Chondrocyte (in vitro differentiated cells): ENCODE measurements at places on chromosomes 11 and 22. TPM values are rescaled to one million over a fixed set of nuclear protein-coding genes. Genes with fewer than 3 reads are reported as not detected.

GRCh38 chr22:42719133-42719532 is 1.5 kb downstream of the A4GALT start:
- H3K27me3 ChIP-seq: no peaks in the 10 kb centered on the region
- DNase-seq: no peak
- peak overlapping the region; percentile 65 for H3K27ac ChIP-seq
- H3K4me3 ChIP-seq: peak overlapping the region; percentile 80

DNA sequence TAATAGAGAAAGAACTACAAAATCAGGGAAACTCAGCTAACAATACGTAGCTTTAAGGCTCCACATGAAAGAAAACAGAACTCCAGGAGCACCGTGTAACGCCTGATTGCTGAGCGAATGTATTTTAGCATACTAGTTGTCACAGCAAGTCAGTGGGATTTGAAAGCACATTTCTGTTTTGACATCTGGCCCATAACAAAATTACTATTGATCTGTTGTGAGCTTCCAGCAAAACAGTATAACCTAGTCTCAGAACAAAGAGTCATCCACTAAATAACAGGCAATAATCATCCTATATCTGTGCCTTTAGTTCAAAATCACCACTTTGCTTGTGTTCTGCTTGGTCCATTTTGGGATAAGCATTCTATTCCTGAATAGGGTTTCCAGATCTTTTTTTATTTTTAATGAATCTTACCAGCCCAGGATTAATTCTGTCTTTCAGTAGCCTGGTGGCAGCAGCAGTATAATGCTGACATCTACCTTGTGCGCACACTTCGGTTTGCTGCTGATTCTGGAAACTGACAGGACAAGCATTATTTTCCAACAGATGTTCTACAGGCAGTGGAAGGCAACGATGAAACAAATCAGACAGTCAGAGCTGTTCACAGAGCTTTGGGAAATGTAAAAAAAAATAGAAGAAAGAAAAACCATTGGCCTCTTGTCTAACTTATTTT is 66.2 kb downstream of the CADM1 start:
- H3K4me1 ChIP-seq: peaks cover 3% of the 10 kb centered on the region
- no peaks in the 10 kb centered on the region for H3K36me3 ChIP-seq
- no peaks in the 10 kb centered on the region for H3K27me3 ChIP-seq
- no peak overlapping the region for H3K27ac ChIP-seq
- no peak overlapping the region for H3K4me3 ChIP-seq
- no peak for DNase-seq

Gene TRIM48
- not detected in 3 replicates for total RNA-seq

- peaks cover 11% of the 10 kb centered on the region for H3K36me3 ChIP-seq
- H3K27ac ChIP-seq: no peak overlapping the region
- no peak overlapping the region for H3K4me3 ChIP-seq
- no peaks in the 10 kb centered on the region for H3K27me3 ChIP-seq
Measured at GRCh38 chr11:69655479-69656428, 14.8 kb downstream of the CCND1 start.

GRCh38 chr11:76087749-76088148 is 118.6 kb downstream of the WNT11 start:
- no peak for DNase-seq
- H3K4me3 ChIP-seq: no peak overlapping the region
- H3K36me3 ChIP-seq: peaks cover 12% of the 10 kb centered on the region
- peaks cover 49% of the 10 kb centered on the region for H3K4me1 ChIP-seq

- peaks cover 4% of the 10 kb centered on the region for H3K4me1 ChIP-seq
- no peak overlapping the region for H3K27ac ChIP-seq
- H3K27me3 ChIP-seq: no peaks in the 10 kb centered on the region
- DNase-seq: peak; percentile 82
Measured at GRCh38 chr22:46138058-46138797, 12.1 kb upstream of the PPARA start.

GRCh38 chr11:118634431-118635236 is 27.2 kb downstream of the PHLDB1 start:
- no peak for DNase-seq
- H3K36me3 ChIP-seq: peaks cover 41% of the 10 kb centered on the region
- H3K27me3 ChIP-seq: no peaks in the 10 kb centered on the region
- H3K4me3 ChIP-seq: no peak overlapping the region

Gene VPREB1
- not detected in 3 replicates for total RNA-seq

DNA sequence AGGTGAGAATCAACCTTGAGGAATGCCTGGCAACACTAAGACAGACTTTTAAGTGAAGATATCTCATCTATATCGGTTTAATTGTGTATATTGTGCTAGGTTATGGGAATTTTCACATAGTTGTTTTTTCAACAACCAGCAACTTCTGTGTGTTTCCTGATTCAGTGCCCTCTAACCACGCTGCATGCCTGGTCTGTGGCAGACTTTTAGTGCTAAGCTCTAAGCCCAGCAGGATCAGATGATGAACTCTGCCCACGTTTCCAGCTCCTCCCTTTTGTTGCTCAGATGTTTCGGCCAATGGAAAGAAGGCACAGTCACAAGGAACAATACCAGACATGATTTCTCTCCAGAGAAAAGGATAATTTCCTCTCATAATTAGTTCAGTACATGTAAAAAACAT is 1.4 kb upstream of the VWA5A start:
- H3K4me1 ChIP-seq: peaks cover 19% of the 10 kb centered on the region
- peaks cover under 1% of the 10 kb centered on the region for H3K36me3 ChIP-seq
- H3K27ac ChIP-seq: no peak overlapping the region
- DNase-seq: no peak
- no peak overlapping the region for H3K4me3 ChIP-seq

DNA sequence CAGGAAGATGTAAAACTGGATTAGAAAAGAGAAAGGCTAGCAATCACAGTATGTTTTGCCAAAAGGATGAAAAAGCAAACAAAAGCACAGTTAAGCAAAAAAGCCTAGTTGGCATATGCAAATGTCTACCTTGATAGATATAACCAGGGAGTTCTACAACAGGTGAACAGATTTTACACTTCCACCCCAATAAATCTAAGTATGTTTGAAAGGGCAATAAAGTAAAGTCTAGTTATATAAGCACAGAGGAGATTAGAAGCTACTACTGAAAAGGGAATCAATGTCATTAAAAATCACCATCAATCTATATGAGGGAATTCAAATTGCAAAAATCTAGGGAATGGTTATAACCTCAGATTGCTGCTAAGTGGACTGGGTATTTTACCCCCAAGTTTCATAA is 49.7 kb downstream of the CELF1 start:
- no peak overlapping the region for H3K4me3 ChIP-seq
- H3K27me3 ChIP-seq: no peaks in the 10 kb centered on the region
- no peak for DNase-seq
- no peak overlapping the region for H3K27ac ChIP-seq

- H3K36me3 ChIP-seq: peaks cover 2% of the 10 kb centered on the region
- peaks cover 43% of the 10 kb centered on the region for H3K4me1 ChIP-seq
- no peaks in the 10 kb centered on the region for H3K27me3 ChIP-seq
- DNase-seq: no peak
- H3K4me3 ChIP-seq: no peak overlapping the region
Measured at GRCh38 chr22:17703811-17704210, 65.3 kb downstream of the BCL2L13 start.

DNA sequence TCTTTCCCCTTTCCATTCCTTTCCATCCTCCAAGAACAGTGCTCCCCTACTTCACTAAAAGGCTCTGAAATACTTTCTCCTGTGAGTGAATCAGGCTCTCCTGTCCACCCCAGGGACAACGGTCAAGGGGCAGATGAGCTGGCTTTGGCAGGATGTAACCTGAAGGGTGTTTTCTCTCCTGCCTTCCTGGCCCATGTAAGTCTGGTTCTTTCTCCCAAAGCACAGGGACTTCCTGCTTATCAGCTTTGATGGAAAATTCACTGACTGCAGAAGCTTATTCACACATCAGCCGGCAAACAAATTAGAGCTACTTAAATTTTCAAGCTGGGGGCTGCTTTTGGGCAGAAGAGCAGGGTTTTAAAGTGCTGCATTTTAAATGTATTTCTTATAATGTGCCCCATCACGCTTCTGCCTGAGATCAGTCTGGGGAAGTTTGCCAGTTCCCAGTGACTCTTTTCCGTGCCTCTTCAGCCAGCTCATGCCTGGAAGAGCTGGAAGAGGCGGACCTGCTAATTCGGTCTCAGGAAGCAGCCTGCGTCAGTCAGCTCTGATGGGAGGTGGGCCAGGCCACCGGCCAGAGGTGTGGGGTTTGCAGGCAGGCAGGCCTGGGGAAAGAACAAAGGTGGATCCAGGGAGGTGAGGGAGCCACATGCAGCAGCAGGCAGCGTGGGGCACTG is 140.4 kb upstream of the TBCEL start:
- no peak for DNase-seq
- no peak overlapping the region for H3K27ac ChIP-seq
- peaks cover 2% of the 10 kb centered on the region for H3K36me3 ChIP-seq

- no peak overlapping the region for H3K4me3 ChIP-seq
- no peaks in the 10 kb centered on the region for H3K36me3 ChIP-seq
- no peaks in the 10 kb centered on the region for H3K4me1 ChIP-seq
- peaks cover 3% of the 10 kb centered on the region for H3K27me3 ChIP-seq
- H3K27ac ChIP-seq: no peak overlapping the region
Measured at GRCh38 chr11:15580775-15581095, 466.0 kb downstream of the INSC start.

GRCh38 chr11:14373941-14374646 is 15.1 kb upstream of the RRAS2 start:
- peaks cover 15% of the 10 kb centered on the region for H3K4me1 ChIP-seq
- no peak for DNase-seq
- H3K27me3 ChIP-seq: no peaks in the 10 kb centered on the region
- H3K27ac ChIP-seq: no peak overlapping the region

- no peaks in the 10 kb centered on the region for H3K36me3 ChIP-seq
- no peak for DNase-seq
- H3K4me3 ChIP-seq: no peak overlapping the region
- H3K4me1 ChIP-seq: no peaks in the 10 kb centered on the region
- no peak overlapping the region for H3K27ac ChIP-seq
Measured at GRCh38 chr11:75714211-75714610, 3.4 kb upstream of the MOGAT2 start.

- no peaks in the 10 kb centered on the region for H3K27me3 ChIP-seq
- H3K4me1 ChIP-seq: peaks cover 43% of the 10 kb centered on the region
- no peak for DNase-seq
Measured at GRCh38 chr22:40583053-40583741, 53.3 kb downstream of the MRTFA start.

- peaks cover 6% of the 10 kb centered on the region for H3K27me3 ChIP-seq
- no peak overlapping the region for H3K27ac ChIP-seq
- peak; percentile 38 for DNase-seq
- no peak overlapping the region for H3K4me3 ChIP-seq
- peaks cover 2% of the 10 kb centered on the region for H3K4me1 ChIP-seq
Measured at GRCh38 chr11:69473276-69473845, 8.1 kb upstream of the LINC01488 start.

GRCh38 chr11:83674102-83674896 is 388.1 kb upstream of the CCDC90B start:
- DNase-seq: no peak
- no peaks in the 10 kb centered on the region for H3K36me3 ChIP-seq
- H3K27ac ChIP-seq: no peak overlapping the region

Gene MYBPC3
- not detected in 3 replicates for total RNA-seq

Gene TRIM51
- total RNA-seq: not detected in 3 replicates

Gene LDHAL6A
- not detected in 3 replicates for total RNA-seq

DNA sequence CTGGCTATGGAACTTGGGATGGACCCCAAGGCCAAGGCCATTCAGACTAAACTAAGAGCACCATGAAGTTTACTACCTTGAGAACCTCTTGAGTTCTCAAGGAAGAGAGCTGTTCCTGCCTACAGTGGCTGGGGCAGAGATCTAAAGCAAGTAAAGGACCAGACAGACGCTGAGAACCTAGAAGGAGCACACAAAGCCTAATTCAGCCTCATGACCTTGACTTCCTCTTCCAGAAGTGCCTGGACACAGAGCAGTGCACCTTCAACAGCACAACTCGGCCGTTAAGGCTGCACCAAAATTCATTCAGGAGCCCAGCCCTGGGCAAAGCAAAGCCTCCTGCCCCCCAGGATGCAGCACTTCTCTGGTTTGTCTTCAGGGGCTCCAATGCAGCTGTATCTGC is 82.9 kb upstream of the AKIP1 start:
- DNase-seq: no peak
- H3K4me3 ChIP-seq: no peak overlapping the region

GRCh38 chr11:69894648-69895047 is 75.4 kb upstream of the FGF3 start:
- H3K4me1 ChIP-seq: no peaks in the 10 kb centered on the region
- no peak overlapping the region for H3K27ac ChIP-seq
- H3K4me3 ChIP-seq: no peak overlapping the region
- no peak for DNase-seq
- no peaks in the 10 kb centered on the region for H3K36me3 ChIP-seq

DNA sequence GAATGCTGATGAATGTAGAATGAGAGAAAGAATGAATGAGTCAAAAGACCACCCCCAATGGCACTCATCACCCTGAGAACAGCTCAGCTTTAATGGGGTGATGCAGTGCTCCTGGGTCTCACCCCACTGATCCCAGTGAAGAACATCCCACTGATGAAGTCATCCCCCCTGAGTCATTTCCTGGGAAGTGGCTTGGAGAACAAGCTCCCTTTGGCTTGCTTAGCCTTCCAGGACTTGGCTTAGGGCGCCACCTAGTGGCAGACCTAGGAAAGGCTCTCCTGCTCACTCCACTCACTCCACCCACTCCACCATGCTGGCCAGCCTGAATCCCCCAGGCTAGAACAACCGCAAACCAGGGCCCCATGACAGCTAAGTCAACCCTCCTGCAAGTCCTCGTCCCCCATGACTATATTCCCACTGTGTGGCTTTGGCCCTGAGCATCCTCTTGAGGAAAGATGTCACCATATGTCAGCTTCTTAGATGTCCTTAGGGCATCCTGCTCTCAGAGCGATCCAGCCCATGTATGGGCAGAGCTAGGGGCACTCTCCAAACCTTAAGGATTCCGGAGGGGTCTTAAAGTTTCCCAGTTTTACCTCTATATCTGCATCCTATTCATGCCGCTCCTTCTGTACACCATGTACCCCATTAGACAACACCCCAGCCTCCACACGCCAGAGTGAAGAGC is 17.8 kb upstream of the TMPRSS13 start:
- no peaks in the 10 kb centered on the region for H3K36me3 ChIP-seq
- H3K27me3 ChIP-seq: peaks cover 15% of the 10 kb centered on the region
- H3K4me1 ChIP-seq: no peaks in the 10 kb centered on the region
- H3K4me3 ChIP-seq: no peak overlapping the region
- DNase-seq: no peak

DNA sequence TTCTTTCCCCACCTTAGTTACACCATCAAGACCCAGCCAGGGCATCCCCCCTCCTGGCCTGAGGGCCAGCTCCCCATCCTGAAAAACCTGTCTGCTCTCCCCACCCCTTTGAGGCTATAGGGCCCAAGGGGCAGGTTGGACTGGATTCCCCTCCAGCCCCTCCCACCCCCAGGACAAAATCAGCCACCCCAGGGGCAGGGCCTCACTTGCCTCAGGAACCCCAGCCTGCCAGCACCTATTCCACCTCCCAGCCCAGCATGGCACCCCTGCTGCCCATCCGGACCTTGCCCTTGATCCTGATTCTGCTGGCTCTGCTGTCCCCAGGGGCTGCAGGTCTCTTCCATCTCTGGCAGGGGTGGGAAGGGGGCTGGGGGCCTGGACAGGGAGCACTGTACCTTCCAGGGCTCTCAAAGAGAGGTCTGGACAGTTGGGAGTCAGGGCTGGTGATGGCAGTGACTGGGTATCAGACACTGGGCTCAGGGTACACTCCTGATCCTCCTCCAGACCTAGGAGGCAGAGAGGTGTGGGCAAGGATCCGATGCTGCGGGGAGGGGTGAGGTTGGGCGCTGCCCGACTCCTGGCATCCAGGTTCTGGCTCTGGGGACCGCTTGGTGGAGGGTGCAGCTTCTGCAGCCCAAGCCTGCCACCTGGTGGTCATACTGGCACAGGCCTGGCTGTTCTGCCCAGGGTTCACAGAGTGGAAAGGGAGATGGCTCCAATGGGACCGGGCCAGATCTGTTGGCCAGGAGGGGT is at the start of gene UPK2:
Gene UPK2, plus strand, starts transcription at position 205 of the 753 bp plus-strand sequence. Its CDS starts 53 bp downstream, at position 258.
- H3K27me3 ChIP-seq: peaks cover 26% of the 10 kb centered on the region
- no peak for DNase-seq
- H3K4me3 ChIP-seq: no peak within 1 kb of the TSS
- no peaks in the 10 kb centered on the region for H3K36me3 ChIP-seq
- H3K4me1 ChIP-seq: no peaks in the 10 kb centered on the region

Gene RHOD
- 17.4 to 26.5 TPM (median 26.0 TPM) in 3 replicates for total RNA-seq

Gene POU2AF3
- total RNA-seq: not detected in 3 replicates
